ENCODE measurements at places on chromosomes 4 and X. TPM values are rescaled to one million over a fixed set of nuclear protein-coding genes. Genes with fewer than 3 reads are reported as not detected.

GRCh38 chr4:44777115-44777514 lies 50.8 kb upstream of the GNPDA2 start:
- no peak for DNase-seq

The SORBS2 gene
- not detected for total RNA-seq

GRCh38 chrX:48676893-48677270 lies 6.7 kb upstream of the WAS start:
- no peak for DNase-seq

GRCh38 chr4:100826808-100827548 lies 309.2 kb upstream of the EMCN start:
- no peak for DNase-seq

The MAP7D3 gene
- total RNA-seq = 13.4 TPM

DNA sequence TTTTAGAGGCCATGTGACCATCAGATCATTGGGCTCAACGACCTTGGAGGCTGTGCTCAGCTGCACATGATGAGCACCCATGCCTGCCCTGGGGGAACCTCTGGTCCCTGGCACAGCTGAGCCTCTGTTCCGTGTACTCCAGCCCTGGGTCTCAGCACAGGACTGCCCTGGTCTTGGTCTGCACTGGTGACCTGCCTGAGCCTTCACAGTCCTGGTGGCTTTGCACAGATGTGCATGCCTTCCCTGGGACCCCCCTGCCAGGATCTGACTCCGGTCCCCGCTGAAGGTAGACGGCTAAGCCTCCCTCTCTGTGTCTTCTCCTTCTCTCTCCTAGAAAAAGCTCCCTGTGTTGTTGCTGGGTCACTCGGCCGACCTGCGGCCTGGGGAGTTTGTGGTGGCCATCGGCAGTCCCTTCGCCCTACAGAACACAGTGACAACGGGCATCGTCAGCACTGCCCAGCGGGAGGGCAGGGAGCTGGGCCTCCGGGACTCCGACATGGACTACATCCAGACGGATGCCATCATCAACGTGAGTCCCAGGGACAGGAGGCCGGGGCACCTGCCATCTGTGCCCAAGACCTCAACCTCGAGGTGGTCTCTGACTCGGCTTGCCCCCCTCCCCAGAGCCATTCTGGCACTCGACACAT lies 21.6 kb downstream of the HTRA3 start:
- DNase-seq = no peak

DNA sequence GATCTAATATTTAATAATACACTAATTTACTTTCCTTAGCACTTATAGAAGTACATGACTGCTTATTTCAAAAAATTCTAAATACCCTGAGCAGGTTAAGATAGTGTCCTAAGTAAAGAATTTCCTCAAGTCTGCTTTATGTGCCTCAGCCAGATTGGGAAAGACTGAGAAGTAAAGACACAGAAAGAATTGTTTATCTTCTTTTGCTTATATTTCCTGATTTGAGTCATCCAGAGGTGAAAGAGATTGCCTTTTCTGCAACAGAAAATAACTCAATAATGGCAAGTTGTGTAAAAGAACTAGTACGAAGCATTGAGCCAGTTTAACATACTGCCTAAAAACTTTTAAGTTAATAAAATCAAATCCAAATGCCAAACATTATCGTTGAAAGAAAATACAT lies 45.0 kb downstream of the NAF1 start:
- no peak for DNase-seq

DNA sequence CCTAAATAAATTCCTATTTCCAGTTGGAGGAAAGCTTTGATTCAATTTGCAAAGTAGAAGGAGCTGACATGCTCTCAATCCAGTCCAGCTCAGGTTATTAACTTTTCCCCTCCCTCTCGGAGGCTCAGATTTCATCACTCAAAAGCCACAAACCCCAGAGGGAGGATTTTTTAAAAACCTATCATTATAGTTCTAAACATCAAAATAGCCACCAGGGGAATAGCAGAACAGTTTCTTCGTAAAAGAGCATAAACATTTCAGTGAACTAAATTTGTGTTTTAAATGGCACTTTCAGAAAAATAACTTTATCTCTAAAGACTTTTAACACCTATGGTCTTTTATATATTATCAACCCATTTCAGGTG lies 8.8 kb downstream of the GPRIN3 start:
- DNase-seq = no peak

The SSX4B gene
- total RNA-seq = not detected

The CDX4 gene
- total RNA-seq = not detected

DNA sequence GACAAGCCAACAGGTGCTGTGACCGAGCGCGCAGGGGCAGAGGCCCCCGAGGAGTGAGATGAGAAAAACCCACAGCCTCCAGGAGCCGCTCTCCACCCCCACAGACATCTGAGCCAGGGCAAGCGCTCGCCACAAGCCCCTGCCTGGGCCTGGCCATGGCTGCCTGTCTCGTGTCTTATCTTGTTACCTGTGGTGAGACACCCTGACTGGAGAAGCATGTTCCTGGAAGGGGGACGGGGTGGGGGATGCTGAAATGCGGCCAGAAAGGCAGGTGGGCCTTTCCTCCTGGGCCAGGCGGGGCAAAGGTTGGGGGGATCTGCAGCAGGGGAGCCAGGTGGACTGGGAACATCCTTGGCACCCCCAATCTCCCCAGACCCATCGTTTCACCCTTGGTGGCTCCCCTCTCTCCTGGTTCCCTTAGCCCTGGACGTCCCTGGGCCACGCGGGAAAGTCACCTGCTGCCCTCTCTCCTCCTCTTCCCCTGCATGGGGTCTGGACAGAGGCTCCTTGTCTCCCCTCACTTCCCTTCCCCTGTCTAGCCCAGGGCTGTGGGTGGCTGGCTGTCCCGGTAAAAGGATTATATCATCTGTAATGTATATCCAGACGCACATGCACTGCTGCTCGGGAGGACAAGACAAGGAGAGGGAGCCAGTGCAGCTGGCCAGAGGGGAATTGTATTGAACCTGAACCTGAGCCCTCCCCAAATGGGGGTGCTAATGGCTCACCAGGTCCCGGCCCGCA lies 8.4 kb upstream of the DUSP9 start:
- DNase-seq = no peak

DNA sequence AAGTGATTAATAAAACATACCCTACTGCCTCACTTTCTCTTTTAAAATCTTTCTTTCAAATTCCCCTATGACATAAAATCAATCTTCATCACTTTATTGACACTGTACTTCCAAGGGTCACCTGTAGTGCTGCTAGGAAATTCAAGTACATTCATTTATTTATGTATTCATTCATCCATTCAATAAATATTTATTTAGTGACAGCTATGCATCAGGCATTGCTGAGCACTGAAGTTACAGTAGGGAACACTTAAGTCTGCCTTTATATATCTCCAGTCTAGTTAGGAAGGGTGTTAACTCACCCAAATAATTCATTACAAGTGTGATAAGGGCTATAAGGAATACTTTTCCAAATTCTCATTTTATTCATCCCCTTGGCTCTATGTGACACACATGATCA lies 2.3 kb downstream of the SYTL5 start:
- no peak for DNase-seq

The ADH6 gene
- total RNA-seq = not detected

DNA sequence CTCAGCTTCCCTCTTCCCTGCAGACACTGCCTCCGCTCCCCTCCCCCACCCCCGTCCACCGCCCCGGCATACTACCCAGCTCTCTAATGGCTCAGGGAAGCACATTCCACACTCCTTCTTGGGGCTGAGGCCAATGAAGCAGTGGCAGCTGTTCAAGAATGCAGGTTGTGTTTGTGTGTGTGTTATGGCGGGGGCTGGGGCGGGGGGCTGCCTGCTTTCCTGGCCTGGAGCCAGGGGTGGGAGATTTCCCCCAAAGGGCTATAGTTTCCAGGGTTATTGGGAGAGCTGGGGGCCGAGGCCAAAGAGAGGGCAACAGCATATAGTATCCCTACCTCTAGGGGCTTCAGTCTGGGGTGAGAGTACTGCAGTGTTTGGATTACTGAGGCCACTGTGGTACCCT lies 149.4 kb downstream of the EFNB1 start:
- no peak for DNase-seq

Data from activated CD8-positive, alpha-beta T cell treated with anti-CD3 and anti-CD28 coated beads for 36 hours (primary cell).